Activated naive CD4-positive, alpha-beta T cell treated with anti-CD3 and anti-CD28 coated beads, Interleukin-2, amount 10 ng/mL, durations not matched to agents 7 days and 5 days (primary cell): ENCODE measurements at places on chromosomes 2 and 18.

GRCh38 chr2:28949617-28950305 lies 31.3 kb upstream of the TOGARAM2 start:
- no peak for DNase-seq

DNA sequence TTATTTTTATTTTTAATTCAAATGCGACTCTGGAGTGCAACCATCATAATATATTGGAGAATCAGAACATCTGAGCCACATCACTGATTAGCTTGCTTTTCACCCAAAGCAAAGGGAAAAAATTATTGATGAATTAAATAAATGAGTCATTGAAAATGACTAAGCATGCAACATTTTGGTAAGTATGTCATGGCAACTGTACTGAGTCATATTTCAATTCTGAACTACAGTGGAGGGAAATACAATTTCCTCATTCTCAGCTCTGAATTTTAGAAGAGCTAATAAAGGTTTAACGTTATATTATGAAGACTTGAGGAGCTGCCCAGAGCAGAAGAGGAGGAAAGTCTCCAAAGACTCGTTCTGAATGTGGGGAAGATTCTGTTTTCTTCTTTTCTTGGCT lies 89.6 kb upstream of the CCDC68 start:
- DNase-seq, result no peak

- no peak for DNase-seq
These were observed 311.2 kb downstream of the OSR1 start for GRCh38 chr2:19046986-19047780.

DNA sequence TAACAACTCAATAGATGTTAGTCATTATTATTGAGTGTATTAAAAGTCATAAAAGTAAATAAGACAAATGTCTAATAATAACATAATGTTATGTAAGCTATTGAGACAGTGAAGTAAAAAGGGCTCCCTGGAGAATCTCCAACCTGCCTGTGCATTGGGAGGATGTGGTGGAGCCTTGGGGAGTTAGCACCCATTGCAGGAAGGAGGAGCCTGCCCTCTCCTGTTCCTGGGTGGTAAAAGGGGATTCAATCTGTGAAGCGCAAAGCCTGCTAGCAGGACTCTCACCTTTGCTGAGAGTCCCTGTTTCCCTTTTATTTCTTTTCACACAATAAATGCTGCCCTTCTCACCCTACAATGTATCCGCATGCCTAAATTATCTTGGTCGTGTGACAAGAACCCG lies 206.1 kb downstream of the RAB3GAP1 start:
- DNase-seq, result no peak

- no peak for DNase-seq
These were observed 45.2 kb upstream of the TTR start for GRCh38 chr18:31546476-31546875.

DNA sequence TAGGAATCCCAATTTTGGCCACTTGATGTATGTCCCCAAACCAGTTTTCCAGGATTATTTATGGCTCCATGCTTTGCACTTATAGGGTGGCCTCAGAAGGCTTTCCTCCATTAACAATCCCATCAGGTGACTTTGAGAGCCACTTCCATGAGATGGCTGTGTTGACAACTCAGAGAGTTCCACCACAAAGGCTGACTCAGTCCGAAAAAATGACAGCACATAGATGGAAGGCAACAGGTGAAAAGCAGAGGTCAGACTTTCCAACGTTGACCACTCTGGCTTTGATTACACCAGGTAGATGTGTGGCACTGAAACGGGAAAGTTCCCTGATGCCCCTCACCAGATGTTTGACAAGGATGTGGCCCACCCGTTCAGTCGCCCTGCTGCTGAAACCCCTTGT lies 431.4 kb upstream of the TNP1 start:
- DNase-seq, result no peak

DNA sequence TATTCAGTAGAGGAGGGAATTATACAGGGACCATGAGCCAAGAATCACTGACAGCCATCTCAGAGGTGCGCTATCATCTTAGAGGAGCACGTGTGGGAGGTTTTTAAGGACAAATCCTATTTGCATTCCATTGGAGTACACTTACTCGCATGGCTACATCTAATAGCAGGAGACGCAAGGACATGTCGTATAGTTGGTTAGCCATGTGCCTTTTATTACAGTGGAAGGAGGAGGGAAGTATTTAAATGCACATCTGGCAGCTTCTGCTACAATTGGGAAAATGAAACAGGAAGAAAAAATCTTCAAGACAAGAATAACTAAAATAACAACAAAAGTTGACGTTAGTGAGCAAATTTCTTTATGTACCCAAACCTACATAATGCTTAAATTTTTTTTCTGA lies 86.5 kb upstream of the UGP2 start:
- DNase-seq, result no peak

GRCh38 chr2:235860111-235860510 lies 308.1 kb downstream of the GBX2 start:
- no peak for DNase-seq

- DNase-seq, result no peak
These were observed 103.7 kb downstream of the EPB41L3 start for GRCh38 chr18:5439986-5440696.

- DNase-seq, result no peak
These were observed 73.1 kb upstream of the HPCAL1 start for GRCh38 chr2:10229462-10230099.

- no peak for DNase-seq
These were observed 19.2 kb downstream of the DAW1 start for GRCh38 chr2:227890495-227891079.

GRCh38 chr2:2773692-2774091 lies 442.6 kb upstream of the MYT1L start:
- DNase-seq, result no peak

DNA sequence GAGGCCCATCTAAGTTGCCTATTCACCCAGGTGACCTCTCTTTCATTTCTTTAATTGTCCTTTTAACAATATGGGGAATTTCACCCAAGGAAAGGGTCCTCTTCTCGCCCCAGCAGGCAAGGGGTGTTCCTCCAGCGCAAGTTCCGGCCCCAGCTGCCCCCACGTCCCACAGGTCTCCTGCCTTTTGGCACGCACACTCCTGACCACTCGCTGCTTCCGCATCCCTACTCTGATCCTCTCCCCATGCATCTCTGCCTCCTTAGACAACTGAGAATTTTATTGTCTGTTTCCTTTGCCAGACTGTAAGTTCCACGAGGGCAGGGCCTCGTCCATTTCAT lies 684 bp upstream of the ARPC2 start:
- no peak for DNase-seq

- no peak for DNase-seq
These were observed 52.9 kb downstream of the DCDC2C start for GRCh38 chr2:3756306-3756705.

DNA sequence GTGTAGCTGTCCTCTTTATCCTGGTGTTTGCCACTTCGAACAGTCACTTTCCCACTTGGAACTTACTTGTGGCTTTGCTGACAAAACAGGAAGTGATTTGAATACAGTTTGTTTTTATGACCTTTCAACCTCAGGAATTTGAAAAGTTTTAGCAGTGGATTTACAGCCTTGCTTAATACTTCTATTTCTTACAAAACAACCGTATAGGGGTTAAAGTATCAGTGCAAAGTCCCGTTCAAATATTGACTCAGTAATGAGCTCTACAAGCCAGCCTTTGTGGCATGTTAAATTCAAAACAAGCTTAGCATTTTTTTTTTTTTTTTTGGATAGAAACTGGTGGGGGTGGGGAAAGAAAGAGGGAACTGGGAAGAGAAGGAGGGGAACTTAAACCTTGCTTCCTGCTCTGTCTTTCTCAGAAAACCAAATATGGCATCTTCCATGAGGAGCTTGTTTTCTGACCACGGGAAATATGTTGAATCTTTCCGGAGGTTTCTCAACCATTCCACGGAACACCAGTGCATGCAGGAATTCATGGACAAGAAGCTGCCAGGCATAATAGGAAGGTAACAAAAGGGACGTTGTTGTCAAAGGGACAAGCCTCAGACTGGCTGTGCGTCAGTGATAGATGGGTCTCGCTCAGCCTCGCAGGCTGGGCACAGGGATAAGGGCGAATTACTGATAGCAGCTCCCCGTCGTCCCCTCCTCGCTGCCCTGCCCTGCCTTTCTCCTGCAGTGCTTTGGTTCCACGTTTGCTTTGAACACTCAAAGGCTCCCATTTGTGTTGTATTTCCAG lies at the start of gene HNMT:
Gene HNMT, plus strand, starts transcription at position 408 of the 793 bp plus-strand sequence. Its CDS starts 19 bp downstream, at position 427.
- no peak for DNase-seq

DNA sequence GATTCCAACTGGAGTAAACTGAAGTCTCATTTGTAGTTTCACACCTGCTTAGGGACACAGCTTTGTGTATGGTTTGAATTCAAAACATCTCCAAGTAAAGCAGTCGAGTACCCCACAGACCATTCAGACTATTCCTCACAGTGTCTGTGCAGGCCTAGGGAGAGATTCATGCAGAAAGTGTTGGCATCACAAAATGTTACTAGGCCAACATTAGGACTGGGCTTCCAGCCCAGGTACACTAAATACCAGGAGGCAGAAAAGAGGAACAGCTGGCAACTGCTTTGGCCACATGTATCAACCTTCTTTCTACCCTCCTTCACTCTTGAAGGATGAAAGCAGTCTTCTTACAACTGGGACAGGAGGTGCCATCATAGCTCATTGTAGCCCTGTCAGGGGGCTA lies 270.4 kb upstream of the TMEFF2 start:
- DNase-seq, result no peak

DNA sequence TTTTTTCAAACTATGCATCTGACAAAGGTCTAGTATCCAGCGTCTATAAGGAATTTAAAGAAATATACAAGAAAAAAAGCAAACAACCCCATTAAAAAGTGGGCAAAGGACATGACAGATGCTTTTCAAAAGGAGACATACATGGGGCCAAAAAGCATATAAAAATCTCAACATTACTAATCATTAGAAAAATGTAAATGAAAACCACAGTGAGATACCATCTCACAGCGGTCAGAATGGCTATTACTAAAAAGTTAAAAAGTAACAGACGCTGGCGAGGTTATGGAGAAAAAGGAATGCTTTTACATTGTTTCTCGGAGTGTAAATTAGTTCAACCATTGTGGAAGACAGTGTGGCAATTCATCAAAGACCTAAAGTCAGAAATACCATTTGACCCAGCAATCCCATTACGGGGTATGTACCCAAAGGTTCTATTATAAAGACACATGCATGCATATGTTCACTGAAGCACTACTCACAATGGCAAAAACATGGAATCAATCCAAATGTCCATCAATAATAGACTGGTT lies 643.1 kb upstream of the LRRTM1 start:
- no peak for DNase-seq

DNA sequence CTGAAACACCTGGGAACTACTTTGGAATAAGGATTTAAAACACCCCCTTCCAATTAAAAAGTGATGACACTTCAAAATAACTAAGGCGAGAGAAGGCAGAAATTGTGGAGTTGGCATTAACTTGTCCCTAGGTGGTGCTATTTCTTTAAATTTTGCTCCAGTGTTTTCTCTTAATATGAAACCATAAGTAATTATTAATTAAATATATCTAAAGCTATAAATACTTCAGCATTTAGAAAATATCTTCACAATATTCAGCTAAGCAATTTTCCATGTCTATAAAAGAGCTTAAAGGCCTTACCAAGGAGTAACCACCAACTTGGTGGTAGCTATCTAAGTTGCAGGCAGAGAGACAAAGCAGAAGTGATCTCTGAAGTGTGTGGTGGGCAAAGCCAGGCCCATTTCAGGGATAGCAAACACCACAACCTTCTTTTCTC lies 186.8 kb upstream of the PGAP1 start:
- no peak for DNase-seq

DNA sequence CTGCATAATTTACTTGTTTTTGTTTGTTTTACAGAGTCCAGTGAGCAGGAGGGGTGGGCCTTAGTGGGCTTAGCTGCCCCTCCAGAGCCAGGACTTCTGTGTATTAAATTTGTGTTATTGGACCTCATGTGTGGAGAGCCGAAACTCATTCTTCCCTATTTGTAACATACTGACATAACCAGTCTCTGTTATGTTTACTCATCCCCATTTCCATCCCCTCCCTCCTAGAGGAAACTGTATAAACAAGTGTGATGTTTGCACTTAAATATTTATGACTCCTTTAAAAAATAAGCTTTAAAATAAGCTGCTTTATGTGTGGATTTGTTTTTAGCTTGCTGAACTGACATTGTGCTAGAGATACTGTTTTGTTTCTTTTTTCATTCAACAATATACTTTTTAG lies 13.8 kb downstream of the ZNF512 start:
- no peak for DNase-seq
